T-cell (primary cell): ENCODE measurements at places on chromosomes 12 and 14. TPM values are rescaled to one million over a fixed set of nuclear protein-coding genes. Genes with fewer than 3 reads are reported as not detected.

PTPN21 gene
- total RNA-seq = not detected

DNA sequence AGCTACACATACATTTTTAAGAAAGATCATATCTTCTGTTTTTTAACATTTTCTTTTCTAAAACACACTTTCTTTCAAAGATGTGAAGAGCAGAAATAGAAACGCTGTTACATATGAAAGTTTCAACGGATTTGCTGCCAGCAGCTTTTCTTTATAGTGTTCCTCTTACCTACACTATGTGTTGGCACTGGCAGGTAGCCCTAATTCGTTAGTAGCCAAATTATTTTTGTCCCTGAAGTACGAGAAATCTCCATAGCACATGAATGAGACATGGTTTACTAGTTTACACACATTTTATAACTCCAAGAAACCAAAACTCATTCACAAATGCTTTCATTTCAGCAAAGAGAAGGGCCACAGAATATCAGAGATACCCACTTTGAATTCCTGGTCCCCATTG, 6.6 kb downstream of the SOX5 start:
- DNase-seq = no peak

DNA sequence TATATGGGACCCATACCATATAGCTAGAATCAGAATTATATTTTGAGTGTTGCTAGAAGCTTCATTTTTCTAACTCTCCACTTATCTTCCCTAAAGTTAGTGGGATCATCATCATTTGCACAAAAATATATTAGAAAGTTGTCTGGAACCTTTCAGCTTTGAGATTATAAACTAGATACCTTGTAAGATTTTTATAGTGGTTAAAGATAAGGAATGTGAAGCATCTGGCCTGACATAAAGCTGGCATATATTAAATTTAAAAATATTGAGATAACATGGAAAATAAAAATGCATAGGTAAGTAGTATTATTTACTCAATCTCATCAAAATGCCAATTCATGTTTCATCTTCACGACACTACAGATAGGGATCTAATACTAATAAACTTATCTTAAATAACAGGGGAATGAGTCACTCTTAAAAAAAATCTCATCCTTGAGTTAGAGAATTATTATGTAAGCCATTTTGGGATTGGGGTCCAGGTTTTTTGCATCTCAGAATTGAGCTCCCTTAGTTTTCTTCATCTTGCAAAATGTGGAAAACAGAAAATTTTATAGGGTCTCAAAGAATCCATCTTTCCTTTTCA, 318.5 kb downstream of the KCNC2 start:
- DNase-seq = no peak

COX8C gene
- not detected for total RNA-seq

DNA sequence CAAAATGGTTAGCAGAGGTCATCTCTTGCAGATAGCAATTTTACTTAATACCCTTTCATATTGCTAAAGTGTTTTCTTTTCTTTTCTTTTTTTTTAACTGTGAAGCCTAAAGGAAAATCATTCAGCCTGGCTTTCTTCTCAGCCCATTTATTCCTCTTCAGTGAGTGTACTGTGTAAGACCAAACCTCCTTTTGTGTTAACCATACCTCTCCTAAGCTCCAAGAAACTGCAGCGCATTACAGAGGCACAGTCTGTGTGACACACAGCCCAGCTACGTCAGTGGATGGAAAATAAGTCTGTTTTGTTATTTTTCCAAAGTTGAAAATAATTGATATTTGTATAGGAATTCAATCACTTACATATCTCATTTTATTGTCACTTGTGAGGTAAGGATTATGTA, 21.7 kb downstream of the DCAF5 start:
- DNase-seq = no peak

DNA sequence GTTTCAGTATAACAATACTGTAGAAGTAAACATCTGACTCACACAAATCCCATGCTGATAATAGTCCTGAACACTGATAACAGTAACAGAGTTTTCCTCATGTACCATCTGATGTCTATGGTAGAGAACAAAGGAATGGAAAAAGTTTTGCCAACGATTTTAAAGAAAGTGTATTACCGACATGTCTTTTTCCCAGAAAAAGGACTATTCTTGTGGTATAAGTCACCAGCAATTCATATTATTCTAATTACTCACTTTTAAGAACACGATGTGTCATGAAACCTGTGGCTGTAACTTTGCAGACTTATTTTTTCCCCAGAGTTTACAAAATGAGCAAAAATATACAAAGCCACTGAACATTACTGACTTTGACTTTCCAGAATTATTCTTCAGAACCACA, 40.1 kb upstream of the DCN start:
- no peak for DNase-seq

- no peak for DNase-seq
Observed at GRCh38 chr14:97642631-97643030, 845.4 kb downstream of the VRK1 start.

GRCh38 chr12:128612150-128612850, 211.5 kb downstream of the SLC15A4 start:
- no peak for DNase-seq

GRCh38 chr14:33052943-33053342, 114.3 kb downstream of the NPAS3 start:
- no peak for DNase-seq

DNA sequence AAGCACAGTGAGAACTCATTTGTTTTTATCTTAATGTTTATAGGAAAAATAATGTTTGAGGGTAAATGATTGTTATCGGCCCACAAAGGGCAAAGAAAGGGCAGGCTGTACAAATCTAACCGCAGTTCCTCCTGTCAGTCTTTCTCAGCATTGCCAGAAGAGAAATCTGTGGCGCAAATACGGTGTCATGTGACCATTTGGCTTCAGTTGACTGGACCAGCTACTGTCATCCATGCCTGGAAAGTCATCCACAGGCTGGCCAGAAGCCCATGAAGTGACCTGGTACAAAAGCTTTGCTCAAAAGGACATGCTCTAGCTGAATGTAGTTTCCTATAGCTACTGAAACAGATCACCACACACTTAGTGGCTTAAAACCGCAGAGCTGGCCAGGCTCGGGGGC, 43.6 kb downstream of the HCAR2 start:
- DNase-seq = no peak

GRCh38 chr14:69886453-69887242, 7.4 kb downstream of the SMOC1 start:
- no peak for DNase-seq

- DNase-seq = peak; percentile 64
Observed at GRCh38 chr12:49671031-49671765, 36.0 kb downstream of the FMNL3 start.

CCDC184 gene
- 2.2 TPM for total RNA-seq
